ENCODE measurements at places on chromosomes 13 and 19. TPM values are rescaled to one million over a fixed set of nuclear protein-coding genes. Genes with fewer than 3 reads are reported as not detected.

The DPF1 gene
- total RNA-seq, result 43.8 TPM

The ZNF418 gene
- total RNA-seq, result 47.1 TPM

The DHRS12 gene
- 7.4 TPM for total RNA-seq

The RELB gene
- 1.2 TPM for total RNA-seq

The ZNF607 gene
- 18.0 TPM for total RNA-seq

The OR10H4 gene
- not detected for total RNA-seq

The NLRP7 gene
- total RNA-seq, result not detected

The TMEM238 gene
- total RNA-seq, result not detected

The ZNF350 gene
- 14.8 TPM for total RNA-seq

The NECTIN2 gene
- total RNA-seq, result 27.5 TPM

The PGLYRP1 gene
- total RNA-seq, result not detected

The METTL21C gene
- 0.69 TPM for total RNA-seq

The SRRM5 gene
- not detected for total RNA-seq

The C1QTNF9B gene
- total RNA-seq, result not detected

The TEX29 gene
- not detected for total RNA-seq

The ADGRE1 gene
- total RNA-seq, result 0.23 TPM

The NCR1 gene
- not detected for total RNA-seq

The SOHLH2 gene
- total RNA-seq, result 3.5 TPM

The MBD3L1 gene
- not detected for total RNA-seq

The ANKRD27 gene
- 24.9 TPM for total RNA-seq

The PLPPR3 gene
- 125 TPM for total RNA-seq

The ICAM5 gene
- total RNA-seq, result 2.5 TPM

The TEX26 gene
- 3.2 TPM for total RNA-seq

The TUBA3C gene
- not detected for total RNA-seq

The RASAL3 gene
- 1.2 TPM for total RNA-seq

The RFPL4AL1 gene
- not detected for total RNA-seq

The ZNF460 gene
- 128 TPM for total RNA-seq

The ZNF583 gene
- 44.5 TPM for total RNA-seq

The SDHAF1 gene
- total RNA-seq, result 17.3 TPM

The NANOS2 gene
- not detected for total RNA-seq

The PRODH2 gene
- not detected for total RNA-seq

The NALCN gene
- total RNA-seq, result 63.0 TPM

The PALM3 gene
- total RNA-seq, result 6.0 TPM

The WDR88 gene
- not detected for total RNA-seq

The CYP4F3 gene
- total RNA-seq, result 0.23 TPM

The ZNF808 gene
- 36.2 TPM for total RNA-seq

The FRY gene
- total RNA-seq, result 94.8 TPM

The CYP4F8 gene
- not detected for total RNA-seq

The C19orf67 gene
- total RNA-seq, result not detected

The VSTM2B gene
- 9.9 TPM for total RNA-seq

The TMPRSS9 gene
- total RNA-seq, result 0.23 TPM

The CCDC8 gene
- total RNA-seq, result 8.1 TPM

The CKM gene
- total RNA-seq, result not detected

The OR7A5 gene
- not detected for total RNA-seq

The S1PR4 gene
- total RNA-seq, result 0.23 TPM

The ZNF814 gene
- 29.5 TPM for total RNA-seq

The LSR gene
- total RNA-seq, result 2.5 TPM

The ZNF440 gene
- total RNA-seq, result 19.4 TPM

The INSL3 gene
- total RNA-seq, result not detected

The MAST3 gene
- 12.7 TPM for total RNA-seq

The MISP gene
- total RNA-seq, result 0.23 TPM

The ZNF729 gene
- total RNA-seq, result 0.23 TPM

The LILRB5 gene
- total RNA-seq, result 0.23 TPM

The TPGS1 gene
- total RNA-seq, result 24.7 TPM

The FAM174C gene
- 5.8 TPM for total RNA-seq

The ZNF99 gene
- total RNA-seq, result 0.92 TPM
